DMS 273 treated with DMSO at 0.1 percent for 48 hours (cell line): ENCODE measurements at places on chromosomes 13 and 19.
A peak's percentile ranks its signal among the peaks of the same experiment; 100 is the strongest.

DNA sequence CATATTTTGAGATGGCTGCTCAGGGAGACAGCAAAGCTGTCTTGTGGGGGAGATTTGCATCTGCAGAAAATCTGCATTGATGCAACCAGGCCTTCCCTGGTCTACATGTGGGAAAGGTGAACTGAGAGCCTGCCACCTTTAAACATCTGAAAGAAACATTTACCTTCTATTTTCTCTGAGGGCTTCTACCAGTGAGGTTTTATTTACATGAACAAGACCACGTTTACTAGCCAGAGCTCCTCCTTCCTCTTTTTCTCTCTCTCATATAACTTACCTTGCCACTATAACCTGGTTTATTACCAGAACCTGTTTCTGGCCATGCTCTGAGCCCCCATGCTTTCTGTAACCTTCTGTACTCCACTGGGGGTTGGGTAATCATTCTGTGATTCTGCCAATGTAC, 14.4 kb upstream of the RUBCNL start:
- no peak for DNase-seq

DNA sequence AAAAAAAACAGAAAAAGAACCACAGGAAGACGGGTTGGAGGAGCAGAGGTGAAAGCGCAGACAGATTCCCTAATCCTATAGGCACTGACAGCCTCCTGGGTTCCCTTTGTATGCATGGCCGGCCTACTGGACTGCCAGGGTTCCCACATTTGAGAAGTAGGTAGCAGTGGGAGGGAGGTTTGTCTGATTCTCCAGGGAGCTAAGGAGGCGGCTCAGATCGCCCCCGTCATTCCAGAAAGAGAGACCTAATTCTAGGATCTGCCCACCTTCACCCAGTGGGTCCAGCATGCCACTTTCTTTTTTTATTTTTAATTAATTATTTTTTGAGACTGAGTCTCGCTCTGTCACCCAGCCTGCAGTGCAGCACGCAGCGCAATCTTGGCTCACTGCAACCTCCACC, 9.7 kb upstream of the CCL25 start:
- no peak for DNase-seq

GRCh38 chr19:49362048-49362928, at the start of gene TEAD2:
TEAD2 (minus strand) TSS chr19:49362416; CDS start chr19:49360075, 2,341 bp downstream.
- peak; percentile 39 for DNase-seq

GRCh38 chr13:71831716-71832115, 35.3 kb downstream of the DACH1 start:
- DNase-seq: no peak
